Activated CD4-positive, alpha-beta T cell treated with anti-CD3 and anti-CD28 coated beads, Interleukin-2, amount 10 ng/mL, durations not matched to agents 7 days and 5 days (primary cell): ENCODE measurements at places on chromosomes 4 and X.

DNA sequence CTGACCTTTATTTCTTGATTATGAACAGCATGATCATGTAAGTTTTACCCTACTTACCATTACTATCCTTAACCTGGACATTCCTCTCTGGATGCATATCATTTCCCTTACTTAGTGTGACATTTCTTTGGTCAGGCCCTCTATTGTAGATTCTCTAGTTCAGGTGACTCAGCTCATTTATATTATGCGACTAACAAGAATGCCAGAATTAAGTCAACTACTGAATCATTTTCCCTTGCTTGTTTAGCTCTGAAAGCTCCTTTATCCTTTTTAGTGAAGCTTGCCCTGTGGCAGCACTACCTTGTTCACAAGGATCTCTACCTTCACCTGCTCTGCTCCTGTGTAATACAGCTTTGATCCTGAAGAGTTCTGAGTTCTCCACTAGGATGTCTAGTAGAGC lies 15.1 kb upstream of the UGT2B17 start:
- no peaks in the 10 kb centered on the region for H3K27me3 ChIP-seq
- no peaks in the 10 kb centered on the region for H3K36me3 ChIP-seq
- no peaks in the 10 kb centered on the region for H3K4me1 ChIP-seq
- H3K4me3 ChIP-seq: no peak overlapping the region
- H3K27ac ChIP-seq: no peak overlapping the region
- no peak for DNase-seq

DNA sequence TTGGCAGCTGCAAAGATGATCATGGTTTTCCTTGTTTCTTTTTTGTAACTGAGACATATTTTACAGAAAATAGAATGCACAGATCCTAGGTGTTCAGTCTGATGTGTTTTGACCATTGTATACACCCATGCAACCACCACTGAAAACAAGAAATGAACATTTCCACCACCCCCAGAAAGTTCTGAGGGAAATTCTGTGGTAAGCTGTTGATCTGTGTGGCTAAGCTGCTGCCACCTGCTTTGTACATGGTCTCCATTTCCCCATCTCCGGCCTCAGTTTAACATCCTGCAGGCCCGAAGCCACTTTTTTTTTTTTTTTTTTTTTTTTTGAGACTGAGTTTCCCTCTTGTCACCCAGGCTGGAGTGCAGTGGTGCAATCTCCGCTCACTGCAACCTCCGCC lies 65.3 kb downstream of the NYX start:
- H3K4me1 ChIP-seq: peaks cover 30% of the 10 kb centered on the region
- H3K4me3 ChIP-seq: peak overlapping the region; percentile 27
- no peaks in the 10 kb centered on the region for H3K27me3 ChIP-seq
- peak overlapping the region; percentile 91 for H3K27ac ChIP-seq
- peaks cover 4% of the 10 kb centered on the region for H3K36me3 ChIP-seq

- H3K36me3 ChIP-seq: no peaks in the 10 kb centered on the region
- no peak overlapping the region for H3K4me3 ChIP-seq
- no peaks in the 10 kb centered on the region for H3K27me3 ChIP-seq
- H3K27ac ChIP-seq: no peak overlapping the region
These were observed 169.9 kb upstream of the NDP start for GRCh38 chrX:44143061-44143602.

GRCh38 chr4:15718959-15719358 lies 16.1 kb downstream of the BST1 start:
- no peak for DNase-seq
- no peaks in the 10 kb centered on the region for H3K36me3 ChIP-seq
- H3K4me1 ChIP-seq: no peaks in the 10 kb centered on the region
- no peak overlapping the region for H3K27ac ChIP-seq
- H3K4me3 ChIP-seq: no peak overlapping the region

DNA sequence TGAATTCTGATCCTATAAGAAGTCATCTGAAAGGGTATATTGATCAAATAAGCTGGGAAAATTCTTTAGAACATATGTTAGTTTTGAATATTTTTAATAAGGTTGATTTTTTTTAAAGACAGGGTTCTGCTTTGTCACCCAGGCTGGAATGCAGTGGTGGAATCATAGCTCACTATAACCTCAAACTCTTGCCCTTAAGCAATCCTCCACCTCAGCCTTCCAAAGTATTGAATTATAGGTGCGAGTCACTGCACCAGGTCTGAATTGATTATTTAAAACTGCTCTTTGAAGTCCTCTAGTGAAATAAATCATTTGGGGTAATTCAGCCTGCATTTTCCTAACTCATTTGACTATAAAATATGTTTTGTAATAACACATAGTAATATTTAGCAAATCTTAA lies 812.3 kb downstream of the PDHA2 start:
- no peak overlapping the region for H3K4me3 ChIP-seq
- H3K27ac ChIP-seq: no peak overlapping the region
- no peak for DNase-seq
- H3K4me1 ChIP-seq: no peaks in the 10 kb centered on the region
- H3K36me3 ChIP-seq: no peaks in the 10 kb centered on the region

- no peaks in the 10 kb centered on the region for H3K36me3 ChIP-seq
- H3K4me3 ChIP-seq: no peak overlapping the region
- H3K4me1 ChIP-seq: peaks cover 8% of the 10 kb centered on the region
- no peak overlapping the region for H3K27ac ChIP-seq
- H3K27me3 ChIP-seq: peaks cover 6% of the 10 kb centered on the region
- DNase-seq: no peak
These were observed 10.5 kb upstream of the TBC1D19 start for GRCh38 chr4:26573389-26573794.

DNA sequence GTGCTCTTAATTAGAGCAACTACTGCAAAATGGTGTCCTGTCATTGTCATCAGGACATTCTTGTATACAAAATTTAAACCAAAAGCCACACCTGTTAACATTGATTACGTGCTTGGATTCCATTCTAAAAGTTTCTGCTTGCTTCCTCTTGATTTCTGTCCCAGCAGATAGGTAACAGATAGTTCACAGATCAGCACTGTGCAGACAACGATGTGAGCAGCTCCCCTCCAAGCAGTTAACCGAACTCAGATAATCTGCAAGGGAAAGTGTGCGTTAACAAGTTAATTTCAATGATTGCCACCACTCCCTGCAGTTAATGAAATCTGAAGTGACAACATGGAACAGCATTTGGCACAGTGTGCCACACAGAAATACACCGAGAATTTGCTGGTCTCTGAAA lies 54.4 kb upstream of the RELL1 start:
- peaks cover 2% of the 10 kb centered on the region for H3K27me3 ChIP-seq
- H3K27ac ChIP-seq: no peak overlapping the region
- no peak overlapping the region for H3K4me3 ChIP-seq
- DNase-seq: no peak
